ENCODE measurements at places on chromosomes 6 and 20. TPM values are rescaled to one million over a fixed set of nuclear protein-coding genes. Genes with fewer than 3 reads are reported as not detected.

DNA sequence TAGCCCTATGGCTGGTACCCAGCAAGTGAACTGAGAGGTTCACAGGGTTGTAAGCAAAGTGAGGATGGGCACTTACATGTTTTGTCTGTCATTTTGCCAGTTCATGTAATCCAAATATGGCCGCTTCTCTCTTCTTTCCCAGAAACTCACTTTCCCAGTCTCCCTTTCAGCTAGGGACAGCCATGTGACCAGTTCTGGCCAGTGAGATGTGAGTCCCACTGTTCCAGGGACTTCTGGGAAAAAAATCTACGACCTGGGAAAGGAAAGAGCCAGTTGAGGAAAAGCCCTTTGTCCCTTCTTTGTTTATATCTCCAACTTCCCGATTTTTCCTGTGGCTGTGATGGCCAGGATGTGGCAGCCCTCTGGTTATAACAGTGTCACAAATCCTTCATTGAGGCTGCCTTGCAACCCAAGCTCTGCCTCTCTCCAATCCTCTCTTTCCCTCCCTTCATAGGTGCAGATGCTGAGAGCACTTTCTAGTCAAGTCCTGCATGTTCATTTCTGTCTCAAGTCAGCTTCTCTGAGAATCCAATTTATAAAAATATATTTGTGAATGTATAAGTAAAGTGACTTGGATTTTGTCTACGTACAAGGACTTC lies 148.6 kb upstream of the ZFP64 start:
- peak; percentile 80 for DNase-seq

DNA sequence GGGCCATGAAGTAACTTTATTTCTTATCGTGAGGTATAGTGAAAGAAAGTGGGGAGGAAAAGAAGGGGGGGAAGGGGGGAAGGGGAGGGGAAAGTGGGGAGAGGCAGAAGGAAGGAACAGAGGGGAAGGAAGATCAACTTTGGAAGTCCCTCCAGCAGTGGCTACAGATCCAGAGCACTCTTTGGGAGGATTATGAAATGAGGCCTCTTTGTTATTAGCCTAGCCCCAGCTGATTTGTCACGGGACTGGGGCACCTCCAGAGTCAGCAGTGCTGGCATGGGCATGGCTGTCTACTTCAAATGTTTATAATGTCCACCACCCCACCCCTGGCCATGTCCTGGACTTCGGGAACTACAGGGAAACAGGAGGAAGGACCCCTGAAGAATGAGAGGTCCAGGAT lies 7.6 kb downstream of the MOCS1 start:
- DNase-seq = no peak

GRCh38 chr6:31035862-31036497 lies 25.7 kb downstream of the MUC22 start:
- no peak for DNase-seq

BMP2 gene
- 1.1 TPM for total RNA-seq

DNA sequence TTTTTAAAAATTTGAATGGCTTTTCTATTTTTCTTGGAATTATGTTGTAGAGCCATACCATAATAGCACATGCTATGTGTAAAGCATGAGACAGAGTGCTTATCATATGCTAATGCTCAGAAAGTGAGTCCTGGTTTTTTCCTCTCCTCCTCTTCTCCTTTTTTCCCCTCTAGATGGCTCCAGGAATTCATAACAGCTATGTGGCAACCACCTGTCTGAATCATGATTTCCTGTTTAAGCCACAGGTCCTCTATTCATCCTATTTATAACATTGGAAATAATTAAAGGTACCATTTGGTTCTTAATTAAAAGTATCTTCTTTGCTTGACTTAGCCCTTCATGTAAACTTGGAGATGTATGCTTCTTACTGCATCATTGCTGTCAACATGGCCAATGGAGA lies 260.0 kb upstream of the MAP3K7 start:
- DNase-seq = no peak

DNA sequence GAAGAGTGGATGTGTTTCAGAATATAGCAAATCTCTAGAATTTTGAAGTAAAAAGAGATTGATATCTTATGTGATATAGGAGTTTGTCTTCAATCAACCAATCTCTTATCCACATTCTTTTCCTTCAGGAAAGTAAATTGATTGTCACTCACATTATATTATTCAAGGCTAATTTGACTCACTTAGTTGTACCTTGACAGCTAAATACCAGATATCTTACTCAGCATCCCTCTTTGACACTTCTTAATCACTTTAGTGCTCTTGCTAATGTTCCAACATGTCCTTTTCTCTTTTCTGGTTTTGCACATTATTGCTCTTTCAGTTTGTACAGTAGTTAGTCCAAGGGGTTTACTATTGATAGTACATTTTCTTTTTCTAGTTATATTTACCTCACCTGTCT lies 286.9 kb upstream of the PTCHD4 start:
- no peak for DNase-seq

GRCh38 chr6:36913082-36913481 lies 27.3 kb downstream of the C6orf89 start:
- no peak for DNase-seq

WFDC5 gene
- not detected for total RNA-seq

DNA sequence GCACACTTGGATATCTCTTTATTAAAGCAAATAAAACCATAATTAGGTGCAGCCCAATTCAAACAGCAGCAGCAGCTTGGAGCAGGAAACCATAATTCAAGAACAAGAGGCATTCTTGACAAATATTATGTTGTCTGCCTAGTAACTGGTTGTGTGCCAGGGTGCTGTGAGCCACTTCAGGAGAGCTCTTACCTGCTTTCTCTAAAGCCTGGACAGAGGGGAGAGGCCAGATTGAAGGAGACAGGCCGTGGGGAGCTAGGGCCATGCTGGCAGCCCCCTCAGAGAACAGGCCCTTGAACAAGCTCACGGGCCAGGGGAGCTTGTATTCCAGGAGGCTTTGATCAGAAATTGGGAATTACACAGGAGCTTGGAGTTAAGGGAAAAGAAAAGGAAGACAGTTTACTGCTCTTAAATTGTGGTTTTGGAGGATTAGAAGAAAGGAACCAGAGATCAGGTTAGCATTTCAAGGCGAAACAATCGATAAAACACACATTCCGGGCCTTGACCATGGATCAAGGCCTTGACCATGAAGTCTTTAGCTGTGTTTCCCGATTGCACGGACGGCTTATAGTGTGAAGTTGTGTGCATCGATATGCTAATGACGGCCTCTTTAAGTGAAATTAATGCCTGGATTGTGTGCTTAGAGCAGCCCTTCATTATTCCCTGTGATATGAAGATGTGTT lies 69.8 kb upstream of the NKX2-2 start:
- no peak for DNase-seq

NT5E gene
- 0.08 TPM for total RNA-seq

DNA sequence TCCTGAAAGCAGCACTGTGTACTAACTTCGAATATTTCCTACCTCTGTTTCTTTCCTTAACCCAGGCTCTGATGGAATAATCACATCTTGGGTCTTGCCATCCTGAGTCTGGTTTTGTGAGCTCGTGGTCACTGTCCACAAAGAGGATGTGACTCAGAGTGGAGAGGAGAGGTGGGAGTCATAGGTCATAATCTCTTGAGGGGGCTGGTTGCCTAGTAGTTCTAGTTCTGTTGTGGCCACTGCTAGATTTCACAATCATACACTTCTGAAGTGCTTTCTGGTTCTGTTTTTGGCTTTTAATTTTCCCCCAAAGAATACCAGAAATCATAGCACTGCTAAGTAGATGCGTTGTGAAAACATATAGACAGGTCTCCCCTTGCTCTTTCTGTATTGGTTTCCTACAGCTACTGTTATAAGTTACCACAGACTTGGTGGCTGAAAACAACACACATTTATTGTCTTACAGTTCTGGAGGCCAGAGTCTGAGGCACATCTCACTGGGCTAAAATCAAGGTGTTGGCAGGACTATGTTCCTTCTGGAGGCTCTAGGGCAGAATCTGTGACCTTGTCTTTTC lies 102.8 kb downstream of the NRSN1 start:
- DNase-seq = no peak

Measured in H4 (cell line).